Hematopoietic multipotent progenitor cell treated with erythropoietin and hydrocortisone succinate and interleukin-3 and kit ligand, for 8 days (in vitro differentiated cells): ENCODE measurements at places on chromosomes 5 and 9.

GRCh38 chr5:59275510-59276324 is 617.8 kb downstream of the PDE4D start:
- peak; percentile 29 for DNase-seq

- DNase-seq: no peak
Observed at GRCh38 chr5:53386341-53386740, 94.1 kb upstream of the FST start.

- peak; percentile 84 for DNase-seq
Observed at GRCh38 chr9:83937861-83938455, 16.7 kb upstream of the KIF27 start.

GRCh38 chr5:157559301-157559700 is 16.3 kb downstream of the ADAM19 start:
- DNase-seq: no peak

DNA sequence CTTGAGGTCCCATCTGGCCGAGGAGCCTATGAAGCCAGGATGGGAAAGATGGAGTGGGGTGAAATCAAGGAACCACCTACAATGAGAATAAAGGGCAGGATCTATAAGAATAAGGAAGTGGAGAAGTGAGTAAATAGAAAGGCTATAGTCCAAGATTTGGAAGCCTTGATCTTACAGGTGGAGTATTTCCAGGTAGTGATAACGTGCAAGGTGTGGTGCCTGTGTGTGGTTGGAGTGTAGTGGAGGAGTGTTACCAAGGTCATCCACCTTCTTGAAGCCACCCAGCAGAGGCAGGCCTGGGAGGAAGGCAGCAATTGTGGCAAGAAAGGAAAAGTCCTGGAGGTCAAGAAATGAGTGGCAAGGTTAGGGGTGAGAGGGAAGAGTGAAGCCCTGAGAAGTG is 72.9 kb downstream of the IQGAP2 start:
- DNase-seq: no peak

GRCh38 chr5:132176987-132177386 is 50.7 kb downstream of the P4HA2 start:
- peak; percentile 68 for DNase-seq

DNA sequence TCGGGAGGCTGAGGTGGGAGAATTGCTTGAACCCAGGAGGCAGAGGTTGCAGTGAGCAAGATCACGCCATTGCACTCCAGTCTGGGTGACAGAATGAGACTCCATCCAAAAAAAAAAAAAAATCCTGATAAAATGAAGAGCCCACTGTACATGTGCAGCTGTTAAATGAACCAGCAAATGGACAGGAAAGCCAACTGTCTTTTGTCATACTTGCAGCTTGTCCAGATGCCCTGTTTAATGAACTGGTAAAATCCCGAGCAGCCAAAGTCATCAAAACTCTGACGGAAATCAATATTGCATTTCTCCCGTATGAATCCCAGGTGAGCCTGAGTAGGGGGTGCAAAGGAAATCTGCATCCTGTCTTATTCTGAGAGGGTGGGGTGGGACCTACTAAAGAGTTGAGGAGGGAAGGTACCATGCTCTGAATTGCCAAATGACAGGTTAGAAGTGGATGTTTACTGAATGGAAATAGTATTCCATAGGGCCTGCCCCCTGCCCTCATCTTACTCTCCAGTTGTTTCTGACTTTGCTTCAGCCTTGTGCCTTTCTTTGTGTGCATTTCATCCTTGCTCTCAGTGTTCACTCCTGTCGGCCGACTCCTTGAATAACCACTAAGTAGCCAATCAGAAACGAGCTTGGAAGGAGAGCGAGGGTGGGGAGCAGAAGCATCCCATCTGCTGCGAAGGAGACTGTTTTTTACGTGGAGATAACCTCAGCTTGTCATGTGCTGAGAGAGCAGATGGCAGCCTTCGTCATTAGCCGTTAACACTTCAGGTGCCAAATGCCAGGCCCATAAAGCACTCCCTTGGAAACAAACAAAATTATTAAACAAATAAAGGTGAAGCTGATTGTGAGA is 45.7 kb upstream of the CFAP157 start:
- DNase-seq: no peak

GRCh38 chr9:124108216-124108615 is 96.6 kb downstream of the LHX2 start:
- DNase-seq: no peak

DNA sequence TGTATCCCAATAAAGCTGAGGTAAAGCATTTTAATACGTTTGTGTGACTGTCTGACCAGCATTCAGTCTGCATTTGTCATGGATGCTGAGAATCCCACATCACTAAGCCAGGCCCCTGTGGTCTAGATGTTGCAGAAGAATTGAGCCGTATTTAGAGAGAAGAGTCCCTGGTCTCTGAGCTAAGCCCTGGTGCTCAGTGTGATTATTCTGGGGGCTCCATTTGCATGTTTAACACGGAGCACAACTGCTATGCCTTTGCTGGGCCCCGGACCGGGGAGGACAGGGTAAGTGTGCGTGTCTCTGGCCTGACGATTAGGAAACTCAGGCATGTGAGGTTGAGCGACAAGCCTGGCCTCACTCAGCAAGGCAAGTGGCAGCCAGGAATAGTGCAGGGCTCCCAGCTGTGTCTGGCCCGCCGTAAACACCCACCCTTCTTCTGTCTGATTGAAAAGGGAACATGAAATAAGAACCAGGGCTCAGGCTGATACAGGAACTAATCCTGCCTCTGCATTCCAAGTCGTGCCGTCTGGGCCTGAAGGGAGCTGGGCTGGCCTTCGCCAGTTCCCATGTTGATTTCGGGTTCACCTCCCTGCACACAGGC is 22.3 kb downstream of the FAM78A start:
- DNase-seq: peak; percentile 50

- no peak for DNase-seq
Observed at GRCh38 chr9:101307051-101307450, 77.8 kb downstream of the BAAT start.

- DNase-seq: no peak
Observed at GRCh38 chr9:123658792-123659191, 271.1 kb downstream of the DENND1A start.
